ENCODE measurements at places on chromosomes 2 and 18. TPM values are rescaled to one million over a fixed set of nuclear protein-coding genes. Genes with fewer than 3 reads are reported as not detected.

The REG3G gene
- total RNA-seq: not detected

The PRPF40A gene
- total RNA-seq: 67.5 TPM

The NEUROD1 gene
- total RNA-seq: not detected

The LIMS3 gene
- 4.4 TPM for total RNA-seq

The GPR75 gene
- total RNA-seq: 3.5 TPM

The OR6B2 gene
- not detected for total RNA-seq

The GALNT5 gene
- total RNA-seq: under 0.01 TPM
